ENCODE measurements at places on chromosomes 16 and 17.

- no peak for DNase-seq
These were observed 368.0 kb upstream of the RBFOX1 start for GRCh38 chr16:6964679-6965078.

DNA sequence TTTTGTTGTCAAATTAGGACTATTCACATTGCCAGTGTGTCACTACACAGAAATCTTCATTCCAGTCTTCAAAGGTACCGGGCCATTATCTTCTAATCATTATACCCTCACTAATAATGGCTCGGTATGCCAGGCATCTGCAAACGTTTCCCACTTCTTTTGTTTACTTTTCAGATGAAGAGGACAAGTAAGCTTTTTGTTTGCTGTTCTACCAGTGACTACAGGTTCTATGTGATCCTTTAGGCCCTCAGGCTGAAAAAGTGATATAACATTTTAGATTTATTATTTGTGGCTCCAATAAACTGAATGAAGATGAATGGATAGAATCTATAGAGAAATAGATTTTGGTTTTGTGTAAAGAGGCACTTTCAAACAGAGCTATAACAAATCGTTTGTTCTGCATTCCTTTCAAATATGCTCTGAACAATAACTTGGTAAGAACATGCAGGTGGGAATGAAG is 403 bp upstream of the KRTAP3-1 start:
- no peak for DNase-seq

- peak; percentile 65 for DNase-seq
These were observed 8.9 kb downstream of the CALB2 start for GRCh38 chr16:71367241-71367976.

DNA sequence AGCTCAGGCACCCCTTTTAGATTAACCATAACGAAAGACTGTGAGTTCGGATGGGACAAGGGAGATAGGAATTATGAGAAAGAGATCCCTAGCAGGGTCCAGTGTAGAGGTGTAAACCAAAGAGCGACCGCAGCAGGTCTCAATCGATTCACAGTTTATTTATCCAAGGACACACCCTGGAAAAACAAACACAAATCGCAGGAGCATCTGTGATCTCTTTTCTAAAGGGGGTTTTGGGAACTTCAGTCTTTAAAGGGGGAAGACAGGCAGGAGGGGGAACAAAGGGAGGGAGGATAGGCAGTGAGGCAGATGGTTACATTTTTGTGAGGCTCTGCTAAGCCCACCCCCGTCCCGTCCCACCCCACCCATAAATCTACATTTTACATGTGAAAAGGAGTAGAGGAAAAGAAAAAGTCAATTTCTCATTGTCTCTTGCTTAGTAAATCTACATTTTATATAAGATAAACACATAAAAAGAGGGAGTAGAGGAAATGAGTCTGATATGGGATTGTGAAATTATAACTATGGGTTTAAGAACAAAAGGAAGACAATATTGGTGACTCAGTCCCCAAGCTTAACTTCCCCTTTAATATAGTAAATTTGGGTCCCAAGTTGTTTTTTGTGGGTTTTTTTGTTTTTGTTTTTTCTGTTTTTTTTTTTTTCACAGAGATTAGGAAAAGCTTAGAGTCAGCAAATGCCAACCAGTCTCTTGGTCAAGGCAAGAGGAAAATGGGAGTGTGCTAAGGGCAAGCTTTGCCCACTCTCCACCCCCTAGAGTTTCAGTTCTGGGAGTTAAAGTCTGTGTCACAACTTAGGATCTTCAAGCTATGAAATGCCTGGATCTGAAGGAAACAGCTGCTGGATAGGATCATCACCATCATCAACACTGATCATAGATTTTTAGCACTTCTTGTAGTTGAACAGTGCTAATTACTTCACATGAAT is 160.9 kb upstream of the CDH5 start:
- no peak for DNase-seq

DNA sequence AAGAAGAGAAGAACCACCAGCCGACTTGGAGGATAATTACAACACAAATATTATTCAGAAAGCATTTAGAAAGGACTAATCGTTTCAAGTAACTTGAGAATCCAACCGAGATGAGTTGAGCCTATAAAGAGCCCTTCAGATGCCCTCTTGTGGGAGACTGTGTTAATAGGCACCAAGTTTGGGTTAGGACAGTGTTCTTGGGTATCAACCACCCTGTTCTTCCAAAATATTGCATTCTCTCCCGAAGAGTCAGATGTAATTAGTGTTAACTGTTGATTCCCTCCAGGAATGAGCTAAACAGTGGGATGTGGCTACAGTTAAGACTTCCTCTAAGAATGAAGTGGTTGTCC is 87.8 kb upstream of the NOL11 start:
- peak; percentile 29 for DNase-seq

DNA sequence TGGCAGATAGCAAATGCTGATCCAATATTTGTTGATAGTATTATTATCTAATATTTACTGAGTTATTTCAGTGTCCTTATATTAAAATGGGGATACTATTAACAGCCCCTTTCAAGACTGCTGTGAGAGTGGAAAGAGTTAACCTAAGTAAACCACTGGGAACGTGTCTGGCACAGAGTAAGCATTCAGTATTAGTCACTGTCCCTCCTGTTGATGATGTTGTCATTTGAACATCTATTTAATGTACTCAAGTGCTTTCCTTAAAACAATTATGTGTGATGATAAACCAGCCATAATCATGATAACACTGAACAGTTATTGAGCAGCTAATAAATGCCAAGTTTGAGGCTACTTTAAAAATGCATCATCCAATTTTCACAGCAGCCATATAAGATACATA is 135.7 kb upstream of the XYLT1 start:
- no peak for DNase-seq

GRCh38 chr17:10061111-10061845 is 137.1 kb downstream of the GAS7 start:
- DNase-seq = no peak

Measured in GM20000 (cell line).